ENCODE measurements at places on chromosomes 2 and 18.

- no peak for DNase-seq
Observed at GRCh38 chr2:206518997-206519396, 75.7 kb downstream of the ADAM23 start.

- DNase-seq, result no peak
Observed at GRCh38 chr18:75154997-75155396, 53.9 kb downstream of the PTGR3 start.

DNA sequence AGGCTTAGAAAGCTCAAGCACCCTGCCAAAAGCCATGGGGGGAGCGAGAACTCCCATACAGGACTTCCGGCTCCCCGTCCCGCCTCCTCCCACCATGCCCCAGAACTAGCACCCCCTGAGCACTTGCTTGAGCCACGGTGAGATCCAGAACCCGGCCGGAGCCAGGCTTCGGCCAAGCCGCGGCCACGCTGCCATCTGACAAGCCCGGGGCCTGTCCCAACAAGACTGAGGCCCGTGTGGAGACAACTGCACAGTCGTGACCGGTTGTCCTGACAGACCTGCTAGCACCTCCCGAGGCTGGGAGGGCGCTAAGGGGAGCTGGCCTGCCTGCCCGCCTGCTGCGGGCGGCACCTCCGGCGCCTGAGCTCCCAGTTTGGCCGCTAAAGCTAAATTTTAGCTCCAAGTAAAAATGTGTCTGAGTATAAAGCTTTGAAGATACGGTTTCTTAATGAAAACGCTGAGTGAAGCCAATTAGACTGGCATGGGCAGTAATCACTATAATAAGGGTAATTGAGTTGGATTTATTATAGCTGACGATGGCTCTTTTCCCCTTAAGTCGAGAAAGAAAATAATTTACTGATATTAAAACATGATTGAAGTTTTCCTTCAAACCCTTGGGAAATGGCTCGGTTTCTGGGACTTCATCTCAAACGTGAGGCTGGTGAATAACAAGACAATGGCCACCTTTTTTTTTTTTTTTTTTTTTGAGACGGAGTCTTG, 78.3 kb upstream of the ODC1 start:
- DNase-seq, result no peak

DNA sequence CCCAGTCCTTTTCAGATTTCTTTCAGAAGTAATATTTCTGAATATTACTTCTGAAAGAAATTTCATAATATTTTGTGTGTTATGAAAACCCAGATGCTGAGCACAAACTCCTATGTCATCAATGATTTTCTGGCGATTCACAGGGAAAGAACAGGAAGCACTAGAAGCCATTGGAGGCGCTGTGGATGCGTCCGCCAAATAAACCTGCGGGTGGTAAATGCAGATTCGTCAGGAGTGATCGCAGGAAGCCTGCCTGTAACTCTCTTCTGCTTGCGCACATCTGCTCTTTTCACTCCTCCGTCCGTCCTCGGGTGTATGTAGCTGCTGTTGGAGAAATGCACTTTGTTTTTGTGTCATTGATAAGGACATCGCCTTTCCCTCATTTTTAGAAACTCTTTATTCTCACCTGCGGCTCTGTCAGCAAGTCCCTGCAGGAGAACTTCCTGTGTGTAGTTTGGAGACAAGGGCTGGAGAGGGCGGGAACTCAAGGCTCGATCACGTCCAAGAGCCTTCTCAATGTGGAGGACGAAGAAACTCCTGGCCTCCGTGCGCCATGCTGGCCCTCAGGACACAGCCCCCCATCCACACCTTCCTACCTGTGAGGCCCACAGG, 483.8 kb downstream of the GALR1 start:
- no peak for DNase-seq
